ENCODE measurements at places on chromosomes 3 and 15.
A peak's percentile ranks its signal among the peaks of the same experiment; 100 is the strongest.

- no peak for DNase-seq
Observed at GRCh38 chr3:87855616-87856015, 203.2 kb downstream of the CGGBP1 start.

- no peak for DNase-seq
Observed at GRCh38 chr3:117563063-117563462, 853.5 kb downstream of the TUSC7 start.

DNA sequence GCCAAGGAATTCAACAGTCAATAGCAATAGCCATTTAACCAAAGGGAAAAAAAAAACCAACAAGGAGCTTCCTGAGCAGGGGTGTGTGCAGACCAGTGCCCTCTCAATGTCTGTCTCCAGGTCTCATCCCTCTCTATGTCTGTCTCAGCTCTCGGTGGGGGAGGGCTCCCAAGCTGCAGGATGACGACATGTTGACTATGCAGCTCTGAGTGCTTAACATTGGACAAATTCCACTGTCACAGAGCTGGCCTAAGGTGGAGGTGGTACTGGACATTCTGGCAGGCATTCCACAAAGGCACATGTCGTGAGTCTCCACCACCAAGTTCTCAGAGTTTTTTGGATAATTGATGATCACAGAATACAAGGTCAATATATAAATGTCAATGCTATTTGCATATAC is 2.0 kb upstream of the CAPN7 start:
- no peak for DNase-seq

DNA sequence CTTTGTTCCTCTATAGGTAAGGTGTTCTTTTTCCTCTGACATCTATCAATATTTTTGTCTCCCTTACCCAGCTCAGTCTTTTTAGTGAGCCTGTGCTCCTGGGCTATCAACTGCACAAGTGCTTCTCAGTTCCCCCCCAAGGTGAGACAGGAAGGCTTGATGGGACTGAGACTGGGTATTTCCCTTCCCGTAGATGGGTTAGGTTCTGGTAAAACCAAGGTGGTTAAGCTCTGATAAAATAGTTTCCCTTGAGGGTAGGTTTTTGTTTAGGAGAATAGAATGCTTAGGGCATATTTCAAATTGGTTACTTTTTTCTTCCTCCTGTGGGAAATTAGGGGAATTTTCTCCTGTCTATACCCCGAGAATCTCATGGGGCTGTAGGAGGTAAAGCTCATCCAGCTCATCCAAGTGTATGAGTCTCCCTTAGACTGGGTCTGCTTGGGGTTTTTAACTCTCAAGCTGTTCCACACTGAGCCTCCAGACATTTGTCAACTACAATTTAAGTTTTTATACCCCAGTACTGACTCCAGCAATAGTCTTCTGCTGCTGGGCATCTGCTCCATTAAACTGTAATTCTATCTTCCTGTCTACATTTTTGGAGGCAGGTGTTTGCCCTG is 44.9 kb downstream of the OXSR1 start:
- DNase-seq: no peak

GRCh38 chr15:95131131-95131556 is 899.8 kb downstream of the MCTP2 start:
- no peak for DNase-seq

DNA sequence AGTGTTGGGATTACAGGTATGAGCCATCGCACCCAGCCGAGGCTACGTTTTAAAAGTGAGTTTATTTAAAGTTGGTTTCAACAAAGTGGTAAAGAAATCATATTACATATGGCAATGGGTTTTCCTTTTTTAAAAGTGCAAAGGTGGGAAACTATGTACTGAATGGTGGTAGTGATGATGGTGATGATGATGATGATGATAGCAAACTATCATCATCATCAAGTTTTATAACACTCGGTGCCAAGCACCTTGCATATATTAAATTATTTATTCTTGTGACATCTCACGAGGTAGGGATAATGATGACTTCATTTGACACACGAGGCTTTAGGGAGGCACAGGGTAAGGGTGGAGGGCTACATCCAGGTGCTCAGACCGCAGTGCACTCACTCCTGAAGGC is 64.3 kb downstream of the BDH1 start:
- no peak for DNase-seq

DNA sequence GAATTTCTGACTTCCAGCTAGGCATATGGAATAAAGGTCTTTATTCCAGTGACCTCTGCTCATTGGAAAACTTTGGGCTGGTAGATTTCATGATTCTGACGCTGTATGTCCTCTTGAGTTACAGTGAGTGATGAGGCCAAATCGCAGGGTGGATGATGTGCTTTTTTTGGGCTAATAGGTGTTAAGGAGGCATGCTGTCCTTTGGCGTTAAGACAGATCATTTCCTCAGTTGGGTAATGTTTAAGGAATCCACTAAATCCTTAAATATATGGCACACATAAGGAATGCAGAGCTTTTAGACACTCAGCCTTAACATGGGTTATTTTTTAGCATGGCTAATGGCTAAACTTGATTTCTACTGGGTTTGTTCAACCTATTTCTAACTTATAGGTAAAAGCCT is 87.9 kb downstream of the LPP start:
- no peak for DNase-seq

DNA sequence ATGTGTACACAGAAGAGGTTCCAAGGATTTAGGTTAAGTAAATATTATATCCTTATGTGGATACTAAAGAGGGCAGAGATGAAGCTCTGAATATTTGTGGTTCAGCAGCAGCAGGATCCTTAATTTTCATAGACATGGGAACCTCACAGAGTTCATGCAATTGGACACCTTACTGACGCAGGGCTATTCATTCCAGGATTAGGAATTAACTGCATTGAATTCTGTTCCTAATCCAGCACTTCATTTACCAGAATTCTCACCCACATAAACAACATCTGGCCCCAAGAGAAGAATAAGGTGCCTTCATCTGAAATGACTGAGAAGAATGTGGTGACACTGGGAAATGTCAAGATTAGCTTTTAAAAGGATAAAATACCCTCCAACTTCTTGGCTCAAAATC is 62.4 kb downstream of the ADAMTS9 start:
- DNase-seq: no peak

DNA sequence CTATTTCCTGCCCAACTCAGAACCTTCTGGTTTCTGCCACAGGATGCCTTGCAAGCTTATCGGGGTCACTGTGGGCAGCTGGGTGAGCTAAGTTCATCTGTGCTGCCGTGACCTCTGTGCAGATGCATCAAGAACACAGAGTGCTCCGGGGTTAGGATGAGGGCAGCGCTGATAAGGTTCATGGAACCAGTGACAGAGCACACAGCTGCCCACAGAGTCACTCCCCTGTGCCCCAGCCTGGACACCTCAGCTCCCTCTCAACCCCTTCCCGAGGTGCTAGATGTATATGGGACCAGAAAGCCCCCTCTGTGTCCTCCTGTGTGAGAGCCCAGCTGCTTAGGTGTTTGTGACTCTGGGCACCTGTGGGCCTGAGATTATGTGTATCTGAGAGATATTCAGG is 15.8 kb upstream of the ALAS1 start:
- no peak for DNase-seq

DNA sequence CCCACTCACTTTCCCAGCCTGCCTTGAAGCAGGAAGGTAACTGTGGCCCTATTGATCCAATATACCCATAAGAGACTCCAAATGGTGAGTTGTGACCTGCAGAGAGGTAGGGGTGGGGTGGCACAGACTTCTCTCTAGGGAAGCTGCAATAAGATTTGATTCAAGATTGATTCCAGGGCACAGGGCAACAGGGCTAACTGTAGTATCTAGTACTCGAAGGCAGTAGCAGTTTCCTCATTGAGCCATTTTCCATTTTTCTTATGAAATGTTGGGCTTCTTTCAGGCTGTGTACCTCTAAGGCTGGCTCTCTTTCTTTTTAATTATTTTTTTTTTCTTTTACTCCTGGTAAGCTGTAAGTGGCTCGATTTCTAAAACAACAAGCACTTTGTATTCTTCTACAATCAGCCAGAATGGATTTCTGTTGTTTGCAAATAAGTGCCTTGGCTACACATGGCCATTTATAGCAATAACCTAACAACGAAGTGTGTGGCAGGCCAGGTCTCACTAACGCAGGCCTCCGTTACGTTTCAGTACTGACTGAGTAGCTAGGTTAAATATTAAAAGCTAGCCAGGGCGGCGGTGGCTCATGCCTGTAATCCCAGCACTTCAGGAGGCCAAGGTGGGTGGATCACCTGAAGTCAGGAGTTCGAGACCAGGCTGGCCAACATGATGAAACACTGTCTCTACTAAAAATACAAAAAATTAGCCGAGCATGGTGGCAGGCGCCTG is 19.3 kb downstream of the CCDC12 start:
- DNase-seq: no peak

- DNase-seq: peak; percentile 2
Observed at GRCh38 chr3:107598926-107599771, 76.4 kb downstream of the BBX start.

- DNase-seq: no peak
Observed at GRCh38 chr15:86919581-86919980, 839.9 kb downstream of the AGBL1 start.

DNA sequence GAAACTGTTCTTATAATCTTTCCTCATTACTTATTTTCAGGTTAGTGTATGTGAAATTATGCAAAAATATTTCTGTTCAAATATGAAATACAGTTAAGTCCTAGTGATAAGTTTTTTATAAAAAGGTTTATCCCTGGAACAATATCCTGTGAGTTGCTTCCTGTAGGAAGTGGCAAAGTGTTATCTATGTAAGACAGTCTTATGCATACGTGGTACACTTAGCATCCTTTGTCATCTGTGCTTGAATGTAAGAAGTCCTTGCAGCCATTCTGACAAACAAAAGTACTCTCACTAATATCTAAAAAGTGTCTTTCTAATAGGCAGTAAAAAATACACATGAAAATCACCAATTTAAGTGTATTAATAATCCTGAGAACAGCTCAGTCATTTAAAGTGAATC is 372.5 kb upstream of the BCHE start:
- DNase-seq: no peak

DNA sequence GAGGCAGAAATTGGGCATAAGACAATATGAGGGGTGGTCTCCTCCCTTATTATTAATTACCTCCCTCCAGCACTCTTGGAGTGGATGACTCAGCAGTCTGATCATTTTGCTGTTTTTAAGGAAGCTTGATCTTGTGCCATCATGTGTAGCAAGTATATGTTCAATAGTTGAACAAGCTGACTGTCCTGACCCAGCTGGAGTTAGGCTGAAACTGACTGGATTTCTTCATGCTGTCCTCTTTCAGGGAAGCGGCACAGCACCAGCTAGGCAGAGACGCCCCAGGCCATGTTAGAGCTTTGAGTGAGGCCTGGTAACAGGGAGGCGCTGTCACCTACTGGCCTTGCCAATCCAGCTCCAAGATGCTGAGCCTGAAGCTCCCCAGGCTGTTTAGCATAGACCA is 54.4 kb upstream of the KIF23 start:
- DNase-seq: no peak

DNA sequence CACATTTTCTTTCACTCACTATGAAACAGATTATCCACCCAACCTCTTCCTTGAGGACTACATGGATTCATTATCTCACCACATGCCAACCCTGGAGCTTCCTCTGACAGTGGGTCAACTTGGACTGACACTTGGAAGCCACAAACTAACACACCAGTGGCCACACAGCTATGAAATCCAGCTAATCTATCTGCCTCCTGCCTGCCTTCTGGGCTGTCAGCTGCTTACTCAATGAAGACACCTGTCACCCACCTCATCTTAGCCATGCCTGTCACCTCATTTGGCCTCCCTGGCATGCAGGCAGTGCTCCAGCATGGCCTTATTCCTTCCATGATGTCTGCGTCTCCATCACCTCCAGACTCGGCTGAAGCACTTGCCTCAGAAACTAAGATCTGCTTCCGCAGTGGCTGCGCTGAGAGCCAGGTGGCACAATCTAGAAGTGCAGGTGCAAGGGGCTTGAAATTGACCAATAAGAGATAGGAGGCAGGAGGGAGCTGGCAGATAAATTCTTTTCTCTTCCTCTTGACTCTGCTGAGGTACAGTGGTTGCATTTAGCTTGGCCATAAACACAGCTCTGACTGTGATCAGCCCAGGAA is 105.2 kb upstream of the RNF7 start:
- no peak for DNase-seq

DNA sequence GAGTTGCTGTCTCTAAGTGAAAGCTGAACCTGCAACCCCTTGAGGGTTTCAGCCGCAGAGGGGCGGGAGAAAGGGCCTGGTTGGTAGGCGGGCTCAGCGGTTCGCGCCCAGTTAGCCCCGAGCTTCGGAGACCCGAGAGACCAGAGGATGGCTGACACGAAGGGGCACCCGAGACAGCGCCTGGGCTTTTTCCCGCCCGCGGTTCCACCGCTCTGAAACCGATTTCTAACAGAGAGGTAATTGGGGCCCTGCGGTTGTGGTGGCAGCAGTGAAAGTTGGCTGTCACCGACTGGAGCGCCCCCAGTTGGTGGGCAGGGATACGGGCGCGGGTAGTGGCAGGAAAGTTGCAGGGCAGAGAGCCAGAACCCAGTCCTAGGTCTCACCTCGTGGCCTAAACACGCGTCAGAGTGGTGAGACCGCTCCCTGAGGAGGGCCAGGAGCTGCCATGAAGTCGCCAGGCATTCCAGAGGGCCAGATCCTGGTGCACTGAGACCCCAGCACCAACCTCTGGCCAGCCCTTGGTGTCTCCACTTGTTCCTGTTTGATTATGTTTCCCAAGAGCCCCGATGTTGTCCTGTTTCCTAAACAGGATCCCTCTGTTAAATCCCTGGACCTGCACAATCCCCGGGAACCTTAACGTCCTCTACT is 625 bp upstream of the ELL3 start:
- DNase-seq: peak; percentile 72

- DNase-seq: no peak
Observed at GRCh38 chr15:79394231-79394630, 37.9 kb upstream of the MINAR1 start.

GRCh38 chr3:48952510-48953118 is 34.0 kb downstream of the ARIH2 start:
- DNase-seq: peak; percentile 67
